Ascending aorta (tissue), 2 donors: ENCODE measurements at places on chromosomes 3 and 15.

DNA sequence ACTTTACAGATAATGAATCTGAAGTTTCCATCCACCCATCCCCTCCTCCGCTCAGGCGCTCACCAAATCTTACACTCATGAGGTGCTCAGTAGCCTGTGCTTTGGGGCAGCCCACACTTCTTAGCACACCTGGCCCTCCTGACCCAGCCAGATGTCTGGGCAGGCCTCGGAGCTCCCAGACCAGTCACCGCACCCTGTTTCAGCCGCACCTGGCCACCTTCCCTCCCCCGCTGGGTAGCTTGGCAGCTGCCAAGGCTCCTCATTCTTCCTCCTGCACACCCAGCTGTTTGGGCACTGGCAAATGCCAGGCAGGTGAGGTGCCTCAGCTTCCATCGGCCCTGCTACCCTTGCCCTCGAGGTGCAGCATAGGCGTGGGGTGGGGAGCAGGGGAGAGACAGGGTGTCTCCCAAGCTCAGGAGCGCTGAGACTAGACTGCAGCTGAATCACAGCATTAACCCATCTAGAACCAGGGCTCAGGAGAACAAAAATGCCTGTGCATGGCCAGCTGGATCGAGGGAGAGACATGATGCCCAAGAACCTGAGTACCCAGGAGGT is 45.8 kb downstream of the CDC25A start:
- DNase-seq, result no peak

- no peak for DNase-seq
Observed at GRCh38 chr3:95434491-95434890, 1371.6 kb downstream of the NSUN3 start.

- DNase-seq, result no peak
Observed at GRCh38 chr3:151684094-151684493, 49.6 kb upstream of the AADACL2 start.

- no peak for DNase-seq
Observed at GRCh38 chr15:77180270-77180669, 109.4 kb upstream of the TSPAN3 start.

DNA sequence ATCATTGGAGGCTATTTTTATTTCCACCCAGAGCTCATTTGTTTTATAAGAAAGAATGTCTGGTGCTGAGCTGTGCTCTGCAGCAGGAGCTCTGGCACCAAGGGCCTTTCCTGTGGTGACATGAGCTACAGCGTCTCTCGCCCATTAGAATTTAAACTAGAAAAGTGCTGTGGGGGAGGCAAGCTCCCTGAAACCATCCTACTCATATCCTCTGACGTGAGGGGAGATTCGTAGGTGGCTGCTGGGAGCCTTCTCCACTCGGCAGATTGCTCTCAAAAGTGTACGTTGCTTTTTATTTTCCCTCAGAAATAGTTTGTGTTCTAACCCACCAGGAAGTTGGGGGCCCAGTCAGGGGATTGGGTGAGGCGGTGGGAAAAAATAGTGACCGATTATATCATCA is 76.3 kb upstream of the ARHGEF3 start:
- no peak for DNase-seq

DNA sequence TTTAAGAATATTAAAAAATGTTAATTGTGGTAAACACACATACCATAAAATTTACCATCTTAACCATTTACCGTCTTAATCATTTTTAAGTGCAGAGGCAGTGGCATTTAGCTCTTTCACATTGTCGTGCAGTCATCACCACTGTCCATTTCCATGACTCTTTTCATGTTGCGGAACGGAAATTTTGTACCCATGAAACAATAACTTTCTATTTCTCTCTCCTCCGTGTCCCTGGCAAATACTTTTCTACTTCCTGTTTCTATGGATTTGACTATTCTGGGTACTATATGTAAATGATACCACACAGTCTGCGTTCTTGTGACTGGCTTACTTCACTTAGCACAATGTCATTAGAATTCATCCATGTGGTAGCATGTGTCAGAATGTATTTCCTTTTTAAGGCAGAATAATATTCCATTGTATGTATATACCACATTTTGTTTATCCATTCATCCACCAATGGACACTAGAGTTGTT is 27.9 kb downstream of the AKAP13 start:
- no peak for DNase-seq

- DNase-seq, result no peak
Observed at GRCh38 chr15:90599116-90599515, 69.4 kb downstream of the CRTC3 start.

DNA sequence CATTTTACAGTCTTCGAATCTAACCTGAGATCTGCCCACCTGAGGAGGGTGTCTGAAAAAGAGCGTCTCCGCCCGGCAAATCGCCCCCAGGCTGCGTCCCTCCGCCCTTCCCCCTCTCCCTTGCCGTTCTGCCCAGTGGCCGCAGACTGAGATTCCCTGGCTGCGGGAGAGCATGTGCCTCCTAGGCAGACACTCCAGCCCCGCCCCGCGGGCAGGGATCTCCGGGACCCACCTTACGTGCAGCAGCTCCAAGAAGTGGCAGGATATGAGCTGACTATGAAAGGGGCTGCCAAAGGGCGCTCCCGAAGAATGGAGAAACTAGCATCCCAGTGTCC is 2.7 kb upstream of the WNT5A start:
- DNase-seq, result no peak

DNA sequence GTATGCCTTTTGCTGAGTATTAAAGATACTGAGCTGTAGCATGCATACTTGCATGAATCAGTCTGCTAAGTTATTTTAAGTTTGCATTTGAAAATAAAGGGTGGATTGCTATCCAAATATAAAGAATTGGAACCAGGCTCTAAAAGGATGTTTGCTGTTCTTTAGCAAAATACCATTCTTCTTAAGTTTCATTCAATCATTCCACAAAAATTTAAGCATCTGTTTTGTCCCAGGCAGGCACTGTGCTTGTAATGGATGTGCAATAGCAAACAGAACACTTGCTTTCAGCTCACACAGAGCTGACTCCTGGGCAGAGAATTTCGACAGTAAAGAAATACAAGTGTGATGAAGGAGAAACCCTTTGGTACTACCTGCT is 151.1 kb downstream of the PGPEP1L start:
- DNase-seq, result no peak

- DNase-seq, result no peak
Observed at GRCh38 chr3:142236173-142236572, 10.8 kb upstream of the GK5 start.

DNA sequence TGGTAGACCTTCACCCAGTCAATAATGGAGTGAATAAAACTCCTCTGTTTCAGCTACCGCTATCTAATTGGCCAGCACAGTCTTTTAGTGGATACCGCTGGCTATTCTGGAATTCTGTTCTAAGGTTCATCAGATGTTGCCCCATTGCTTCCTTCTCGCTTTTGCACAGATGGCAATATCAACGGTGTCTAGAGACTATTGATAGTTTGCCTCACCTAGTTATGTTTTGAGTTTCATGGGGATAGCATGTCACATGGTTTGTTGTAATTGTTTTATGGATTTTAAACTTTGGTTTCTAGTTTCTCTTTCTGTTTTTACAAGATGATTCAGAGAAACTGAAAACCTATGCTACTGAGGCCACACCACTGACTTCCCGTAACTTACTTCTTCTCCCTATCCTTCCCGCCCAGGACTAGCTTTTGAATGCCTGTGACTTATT is 2.0 kb downstream of the XRN1 start:
- DNase-seq, result no peak

DNA sequence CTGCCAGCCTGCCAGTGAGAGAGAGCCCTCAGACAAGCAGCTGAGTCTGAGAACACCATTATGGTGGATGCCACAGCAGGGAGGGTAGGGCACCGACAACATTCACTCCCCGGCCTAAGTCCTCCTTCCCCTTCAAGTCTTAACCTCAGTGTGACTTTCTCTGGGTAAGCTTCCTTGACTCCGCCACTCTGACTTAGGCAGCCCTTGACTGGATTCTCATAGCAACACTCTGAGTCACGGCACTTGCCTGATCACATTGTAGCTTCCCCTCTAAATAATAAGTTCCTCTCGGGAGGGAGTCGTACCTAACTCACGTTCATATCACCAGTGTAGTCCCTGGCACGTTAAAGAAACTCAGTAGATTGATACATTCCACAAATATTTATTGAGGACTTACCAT is 180.5 kb downstream of the FOXB1 start:
- no peak for DNase-seq

DNA sequence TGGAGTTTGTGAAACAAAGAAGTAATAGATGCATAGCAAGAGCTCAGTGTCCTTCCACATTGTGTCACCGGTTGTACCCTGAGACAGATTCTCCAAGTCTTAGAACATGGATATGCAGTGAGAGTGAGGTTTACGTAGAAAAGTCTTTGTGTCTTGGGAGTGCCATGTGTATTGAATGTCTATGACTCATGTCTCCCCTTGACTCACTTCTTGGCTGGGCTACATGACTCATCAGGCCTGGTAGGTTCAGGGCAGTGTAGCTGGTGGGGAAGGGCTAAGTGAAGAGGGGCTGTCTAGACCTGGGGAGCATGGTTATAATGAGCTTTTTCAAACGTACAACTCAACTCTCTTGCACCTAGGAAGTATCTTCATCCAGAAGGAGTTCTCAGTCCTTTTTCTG is 167.4 kb downstream of the GAP43 start:
- no peak for DNase-seq

- no peak for DNase-seq
Observed at GRCh38 chr15:96125721-96126415, 204.6 kb upstream of the NR2F2 start.

- DNase-seq, result peak; percentile 76
Observed at GRCh38 chr3:42979044-42979972, at the start of gene GASK1A. Gene GASK1A (plus strand): TSS chr3:42979311. CDS start chr3:42979643, 332 bp downstream.

DNA sequence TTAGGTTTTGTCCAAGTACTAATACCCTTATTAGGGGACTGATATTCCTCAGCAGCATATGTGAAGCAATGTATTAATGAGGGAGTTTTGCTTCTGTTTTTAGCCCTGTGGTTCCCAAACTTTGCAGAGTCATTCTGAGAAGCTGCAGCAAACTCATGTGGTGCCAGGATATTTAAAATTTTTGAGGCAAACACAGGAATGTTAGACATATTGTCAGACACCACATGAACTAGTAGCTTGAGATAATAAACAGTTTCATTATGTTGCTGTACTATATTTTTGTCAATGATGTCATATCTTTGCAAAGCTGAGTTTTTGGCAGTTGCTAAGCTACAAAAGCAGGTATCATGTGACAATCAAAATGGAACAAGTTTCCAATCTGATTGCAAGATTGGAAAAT is 36.6 kb downstream of the ATP6V1A start:
- no peak for DNase-seq

- DNase-seq, result no peak
Observed at GRCh38 chr3:14791343-14791945, 27.3 kb upstream of the FGD5 start.

GRCh38 chr3:9387322-9387655 is 10.1 kb upstream of the SETD5 start:
- no peak for DNase-seq

DNA sequence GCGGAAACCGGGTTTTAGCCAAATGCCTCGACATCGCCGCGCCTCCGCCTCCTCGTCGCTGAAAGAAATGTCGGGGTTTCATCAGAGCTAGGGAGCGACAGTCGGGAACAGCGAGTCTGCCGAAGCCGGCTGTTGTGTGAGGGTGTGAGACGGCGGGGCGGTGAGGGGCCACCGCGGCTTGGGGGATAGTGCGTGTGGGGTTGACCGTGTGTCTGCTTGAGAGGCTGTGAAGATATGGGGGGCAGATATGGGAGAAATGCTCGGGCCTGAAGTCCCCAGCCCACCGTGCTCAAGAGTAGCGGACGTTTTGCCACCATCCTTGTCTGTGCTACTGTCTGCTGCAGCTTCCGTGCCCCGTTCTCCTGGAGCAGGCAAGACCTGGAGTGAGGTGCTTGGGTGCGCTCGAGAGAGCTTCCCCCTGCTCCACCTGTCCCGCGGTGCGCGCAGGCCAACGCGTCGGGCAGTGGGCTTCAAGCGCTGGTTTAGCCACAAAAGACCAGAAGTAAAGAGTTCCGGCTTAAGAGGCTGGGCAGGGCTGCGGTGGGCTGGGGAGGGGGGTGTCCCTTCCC is 716 bp upstream of the ISLR2 start:
- no peak for DNase-seq

- DNase-seq, result no peak
Observed at GRCh38 chr3:196272826-196273225, 14.7 kb downstream of the PCYT1A start.

GRCh38 chr15:53716909-53717876 is 42.3 kb downstream of the WDR72 start:
- DNase-seq, result no peak

- DNase-seq, result no peak
Observed at GRCh38 chr3:194087280-194087679, 48.7 kb upstream of the HES1 start.

GRCh38 chr3:78287085-78287484 is 1247.2 kb downstream of the ROBO2 start:
- no peak for DNase-seq

DNA sequence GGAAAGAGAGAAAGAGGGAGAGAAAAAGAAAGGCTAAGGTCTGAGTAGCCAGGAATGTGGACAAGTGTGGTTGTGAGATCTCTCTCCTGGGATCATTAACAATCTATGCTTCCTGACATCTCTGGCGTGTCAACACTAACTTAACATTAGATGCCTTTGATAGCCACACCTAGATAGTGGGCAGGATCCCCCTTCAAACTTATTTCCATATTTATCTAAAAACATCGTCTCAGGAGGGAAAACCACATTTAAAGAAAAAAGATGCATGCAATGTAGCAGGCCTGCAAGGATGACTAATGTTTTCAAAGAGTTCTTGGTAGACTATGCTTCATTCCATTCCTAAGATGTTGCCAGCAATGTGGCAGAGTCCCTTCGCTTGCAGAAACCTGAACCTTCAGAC is 80.9 kb downstream of the MLH1 start:
- DNase-seq, result no peak

- DNase-seq, result no peak
Observed at GRCh38 chr3:26915208-26915607, 292.6 kb downstream of the LRRC3B start.

GRCh38 chr3:193869221-193870201 is 266.4 kb upstream of the HES1 start:
- no peak for DNase-seq

DNA sequence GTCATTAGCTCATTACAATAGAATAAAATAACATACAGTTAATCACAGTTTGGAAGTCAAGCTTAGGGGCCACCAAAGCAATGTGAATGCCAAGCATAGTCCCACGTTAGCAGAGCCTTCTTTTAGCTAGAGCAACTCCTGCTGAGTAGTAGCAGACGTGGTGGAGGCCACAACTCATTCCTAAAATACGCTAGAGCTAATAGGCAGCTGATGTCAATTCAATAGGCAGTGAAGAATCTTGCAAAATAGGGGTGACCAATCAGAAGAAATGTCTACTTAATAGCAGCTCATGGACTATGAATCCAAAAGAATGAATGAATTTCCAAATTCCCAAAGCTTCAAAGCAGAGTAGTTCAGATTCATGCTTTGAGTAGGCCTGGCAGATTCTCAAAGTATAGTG is 292.9 kb upstream of the RORA start:
- DNase-seq, result no peak
